Effector CD8-positive, alpha-beta T cell (primary cell): ENCODE measurements at places on chromosomes 6 and 20.

DNA sequence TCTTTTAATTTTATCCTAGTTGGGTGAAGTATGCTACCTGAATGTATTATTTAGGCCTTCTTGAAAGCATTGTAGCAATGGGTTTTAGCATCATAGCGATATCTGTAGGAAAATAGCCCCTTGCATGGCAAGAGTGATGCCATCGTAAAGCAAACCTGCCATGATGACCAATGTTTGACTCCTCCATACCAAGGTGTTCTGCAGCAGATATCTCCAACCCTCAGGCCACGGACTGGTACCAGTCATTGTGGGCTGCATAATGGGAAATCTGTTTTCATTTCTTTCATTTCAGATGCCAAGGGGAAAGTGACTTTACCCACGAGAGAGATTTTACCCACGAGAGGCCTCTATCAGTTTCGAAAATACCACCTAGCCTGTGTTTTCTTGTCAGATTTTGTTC, 6.2 kb downstream of the TXLNB start:
- no peak for DNase-seq

DNA sequence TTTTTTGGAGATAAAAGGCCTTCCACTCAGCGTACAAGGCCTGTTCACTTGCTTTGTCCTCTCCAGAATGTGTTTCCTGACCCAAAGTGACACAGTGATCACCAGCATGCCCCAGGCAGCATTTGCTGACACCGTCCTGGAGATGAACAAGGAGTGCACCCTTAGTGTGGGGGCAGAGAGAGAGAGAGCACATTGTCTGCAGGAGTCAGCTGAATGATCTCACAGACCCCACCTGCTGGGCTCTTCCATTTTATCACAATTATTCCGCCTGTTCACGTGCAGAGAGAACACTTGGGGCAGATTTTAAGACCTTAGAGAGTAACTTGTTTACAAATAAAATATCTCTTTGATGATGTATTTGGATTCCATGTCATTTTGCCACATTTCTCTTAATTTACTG, 22.4 kb upstream of the MAS1L start:
- no peak for DNase-seq

GRCh38 chr20:10007747-10008146, 27.0 kb upstream of the ANKEF1 start:
- DNase-seq, result no peak

DNA sequence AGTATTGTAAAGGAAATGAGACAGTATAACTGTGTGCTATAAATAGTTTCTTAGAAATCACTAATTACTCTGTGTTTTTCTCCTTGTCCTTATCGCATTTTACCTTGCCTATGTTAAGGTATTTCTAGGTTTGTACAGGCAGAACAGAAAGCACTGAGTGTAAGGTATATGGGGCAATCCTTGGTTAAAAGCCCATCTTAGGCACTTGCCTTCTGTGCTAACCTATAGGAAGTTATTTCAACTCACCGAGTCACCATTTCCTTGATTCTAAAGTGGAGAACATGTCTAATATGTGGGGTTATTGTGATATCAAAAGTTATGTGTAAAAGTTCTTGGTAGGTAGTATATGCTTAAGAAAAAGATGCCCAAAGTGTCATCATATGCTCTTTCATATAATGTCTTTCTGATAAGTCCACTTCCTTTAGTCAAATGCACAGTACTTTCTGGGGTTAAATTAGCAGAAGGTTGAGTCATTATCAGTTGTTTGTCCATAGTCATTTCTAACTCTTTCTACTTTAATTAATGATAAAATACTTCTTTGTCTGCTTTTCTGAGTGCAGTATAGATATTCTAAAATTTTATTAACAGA, 276.4 kb downstream of the UTRN start:
- no peak for DNase-seq

DNA sequence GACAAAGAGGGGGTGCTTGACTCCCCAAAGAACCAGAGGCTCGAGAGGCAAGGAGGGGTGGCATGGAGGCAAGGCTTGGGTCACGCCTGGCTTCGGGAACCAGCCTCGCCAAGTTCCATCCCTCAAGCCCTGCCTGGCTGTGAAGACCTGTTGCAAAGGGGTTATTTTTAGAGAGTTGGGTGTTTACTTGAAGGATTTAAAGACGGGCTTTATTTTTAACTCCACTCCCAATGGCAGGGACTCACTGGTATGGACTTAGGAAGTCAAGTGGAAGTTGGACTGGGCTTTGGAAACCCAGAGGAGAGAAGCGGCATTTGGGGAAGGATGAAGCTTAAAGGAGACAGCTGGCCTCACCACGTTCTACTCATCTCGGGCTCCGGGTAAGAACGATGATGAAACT, 43.1 kb downstream of the JPH2 start:
- DNase-seq, result no peak

GRCh38 chr6:125882243-125882642, 74.3 kb upstream of the HINT3 start:
- no peak for DNase-seq

GRCh38 chr6:105424175-105424783, 21.4 kb upstream of the PREP start:
- peak; percentile 34 for DNase-seq
